Cerebellar cortex (tissue), 1 donor: ENCODE measurements at places on chromosomes 4 and X.

GRCh38 chr4:114028071-114028470 lies 48.6 kb upstream of the ARSJ start:
- DNase-seq: no peak

GRCh38 chrX:151801980-151802379 lies 67.4 kb downstream of the CNGA2 start:
- no peak for DNase-seq

- DNase-seq: no peak
Measured at GRCh38 chrX:115373308-115373707, 83.8 kb downstream of the LUZP4 start.

DNA sequence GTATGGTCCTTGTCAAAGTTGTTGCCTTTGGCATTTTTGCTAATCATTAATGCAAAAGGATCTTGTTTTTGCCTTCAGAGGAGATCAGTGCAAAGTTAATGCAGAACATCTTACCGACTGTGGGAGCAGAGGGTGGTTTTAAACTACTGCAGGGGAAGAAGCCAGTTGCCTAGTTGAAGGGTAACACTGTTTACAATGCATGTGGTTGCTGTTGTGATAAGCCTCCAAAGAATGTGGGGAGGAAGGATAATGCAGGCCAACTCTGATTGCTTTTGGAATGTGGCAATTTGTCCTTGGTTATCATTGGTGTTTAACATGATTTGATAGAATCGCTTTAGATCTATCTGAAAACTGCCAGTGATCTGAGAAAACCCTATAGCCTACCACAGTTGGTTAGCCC lies 204.3 kb upstream of the TLL1 start:
- no peak for DNase-seq

- no peak for DNase-seq
Measured at GRCh38 chr4:41145571-41146078, 68.7 kb downstream of the APBB2 start.

- DNase-seq: no peak
Measured at GRCh38 chrX:57587062-57587461, 4.7 kb upstream of the ZXDB start.

DNA sequence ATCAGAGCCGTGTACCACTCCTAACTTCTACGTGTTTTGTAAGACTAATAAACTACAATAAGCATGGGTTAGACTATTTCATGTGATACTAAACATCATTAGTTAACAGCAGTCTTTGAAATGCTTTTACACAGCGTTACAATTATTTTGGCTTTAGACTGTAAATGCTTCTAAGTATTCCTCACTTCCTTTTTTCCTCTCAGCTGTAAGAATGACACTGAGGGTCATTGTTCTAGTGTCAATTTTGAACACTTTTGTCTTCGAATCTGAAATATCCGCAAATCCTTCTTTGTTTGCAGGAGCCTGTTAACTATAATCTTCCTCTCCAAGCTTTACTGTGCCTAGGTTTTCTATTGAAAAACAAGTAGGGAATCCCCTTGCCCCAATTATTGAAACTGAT lies 1.5 kb downstream of the ABCE1 start:
- no peak for DNase-seq

DNA sequence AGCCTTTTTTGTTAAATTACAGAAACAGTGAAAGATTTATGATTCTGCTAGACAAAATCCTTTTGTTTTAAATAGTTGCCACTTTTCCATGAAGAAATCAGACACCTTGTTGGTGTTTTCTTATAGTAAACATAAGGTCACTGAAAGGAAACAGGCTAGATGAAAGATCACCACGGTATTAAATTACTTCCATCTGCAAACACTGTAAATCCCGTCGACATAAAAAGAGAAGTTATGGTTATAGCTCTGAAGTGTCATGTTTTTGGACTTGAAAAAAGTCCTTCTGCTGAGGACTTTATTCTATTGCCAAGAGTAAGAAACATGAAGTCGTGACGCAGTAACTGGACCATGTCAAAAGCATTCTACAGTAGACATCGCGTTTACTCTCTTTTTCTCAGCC lies 567.6 kb upstream of the SLIT2 start:
- DNase-seq: no peak

GRCh38 chr4:52962721-52963120 lies 100.6 kb downstream of the RASL11B start:
- DNase-seq: no peak

DNA sequence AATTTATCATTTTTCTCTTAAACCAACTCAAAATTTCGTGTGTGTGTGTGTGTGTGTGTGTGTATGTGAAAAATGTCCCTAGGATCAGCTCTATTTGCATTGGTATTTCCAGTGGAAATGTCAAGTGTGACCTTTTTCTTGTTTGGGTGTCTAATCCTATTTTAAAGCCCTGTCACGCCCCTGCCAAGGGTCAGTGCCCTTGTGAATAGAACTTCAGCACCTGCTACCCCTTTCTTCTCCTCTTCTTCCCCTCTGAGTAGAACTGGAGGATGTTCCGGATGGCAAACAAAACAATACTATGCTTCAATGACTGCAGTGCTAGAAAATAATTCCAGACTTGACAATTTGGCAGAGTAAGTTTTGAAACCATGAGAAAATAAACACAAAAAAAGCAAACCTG lies 67.3 kb downstream of the SPRY1 start:
- DNase-seq: no peak

DNA sequence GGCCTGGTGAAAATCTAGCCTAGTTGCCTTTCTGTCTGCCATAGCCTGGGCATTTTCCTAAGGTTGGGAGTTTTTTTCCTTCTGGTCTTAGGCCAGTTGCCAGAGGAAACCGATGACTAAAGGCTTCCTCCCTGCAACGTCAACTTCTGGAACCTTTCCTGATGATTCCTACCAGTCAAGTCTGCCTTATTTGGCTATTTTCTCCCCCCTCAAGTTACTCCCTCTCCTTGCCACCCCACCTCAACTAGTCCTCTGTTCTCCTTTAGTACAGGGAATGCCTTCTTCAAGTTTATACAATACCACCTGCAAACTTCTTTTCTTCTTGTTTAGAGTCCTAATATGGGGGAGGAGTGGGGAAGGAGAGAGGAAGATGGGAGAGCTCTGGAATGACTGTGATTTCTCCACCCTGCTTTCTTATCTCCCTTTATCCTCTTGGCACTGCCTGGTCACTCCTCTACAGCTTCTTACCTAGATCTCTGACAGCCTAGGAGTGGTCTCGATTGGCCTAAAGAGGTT lies 10.6 kb downstream of the MSN start:
- DNase-seq: no peak

DNA sequence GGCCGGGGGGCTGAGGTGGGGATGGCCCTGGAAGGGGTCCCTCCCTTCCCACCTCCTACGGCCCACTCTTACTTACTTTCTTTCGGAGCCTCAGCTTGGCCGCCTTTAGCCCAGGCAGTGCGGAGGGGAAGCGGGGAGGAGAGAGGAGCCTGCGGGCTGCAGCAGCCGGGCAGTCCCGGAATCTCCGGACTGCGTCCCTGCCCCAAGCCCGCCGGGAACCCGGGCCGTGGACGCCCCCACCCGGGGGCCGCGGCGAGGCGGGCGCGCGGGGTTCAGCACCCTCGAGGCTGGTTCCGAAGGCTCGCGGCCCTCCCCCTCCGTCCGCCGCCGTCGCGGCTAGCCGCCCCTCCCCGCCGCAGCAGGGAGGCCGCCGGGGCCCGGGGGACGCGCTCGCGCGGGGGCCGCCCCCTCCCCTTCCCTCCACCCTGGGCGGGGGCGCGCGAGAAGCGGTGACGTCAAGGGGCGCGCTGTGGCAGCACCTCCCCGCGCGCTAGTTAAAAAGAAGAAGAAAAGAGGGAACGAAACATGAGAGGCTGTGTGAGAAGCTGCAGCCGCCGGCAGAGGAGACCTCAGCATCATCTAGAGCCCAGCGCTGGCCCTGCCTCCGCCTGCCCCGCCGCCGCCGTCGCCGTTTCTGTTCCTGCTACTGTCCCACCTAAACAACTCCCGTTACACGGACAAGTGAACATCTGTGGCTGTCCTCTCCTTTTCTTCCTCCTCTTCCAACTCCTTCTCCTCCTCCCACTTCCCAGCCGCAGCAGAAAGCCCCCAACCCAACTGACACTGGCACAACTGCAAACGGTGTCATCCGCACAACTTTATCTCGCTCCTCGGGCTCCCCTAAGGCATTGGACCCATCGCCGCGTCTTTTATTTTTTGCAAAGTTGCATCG lies at the start of gene HHIP:
Gene HHIP, plus strand, starts transcription at position 526 of the 892 bp plus-strand sequence. CDS start 520 bp downstream, outside the sequence.
- peak; percentile 23 for DNase-seq

- DNase-seq: no peak
Measured at GRCh38 chr4:186848437-186848836, 124.8 kb upstream of the FAT1 start.

GRCh38 chrX:136608295-136608933 lies 39.5 kb upstream of the CD40LG start:
- no peak for DNase-seq

DNA sequence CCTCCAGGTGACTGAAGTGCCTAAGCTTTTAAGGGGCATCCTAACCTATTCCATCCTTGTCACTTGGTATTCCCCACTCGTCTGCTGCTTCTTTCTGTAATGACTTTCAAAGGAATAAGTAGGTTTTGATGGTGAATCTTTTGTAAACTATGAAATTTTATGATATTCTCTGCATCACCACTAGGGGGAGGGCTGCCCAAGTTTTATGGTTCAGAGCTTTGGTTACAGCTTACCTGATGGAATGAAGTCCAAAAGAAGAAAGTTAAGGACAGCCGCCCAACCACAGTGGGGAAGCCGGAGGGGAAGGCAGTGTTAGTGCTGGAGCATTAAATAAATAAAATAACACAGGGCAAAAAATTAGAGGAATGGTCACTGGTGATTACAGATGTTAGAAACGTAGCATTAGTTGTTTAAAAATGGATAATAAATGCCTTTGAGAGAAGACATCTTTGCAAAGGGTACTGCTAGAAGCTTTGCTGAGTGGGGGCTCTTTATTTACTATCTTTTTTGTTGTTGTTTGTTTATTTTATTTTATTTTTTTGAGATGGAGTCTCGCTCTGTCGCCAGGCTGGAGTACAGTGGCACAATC lies 204.9 kb downstream of the GBA3 start:
- DNase-seq: peak; percentile 22

- DNase-seq: no peak
Measured at GRCh38 chrX:103640401-103641155, 11.8 kb downstream of the TCEAL1 start.

DNA sequence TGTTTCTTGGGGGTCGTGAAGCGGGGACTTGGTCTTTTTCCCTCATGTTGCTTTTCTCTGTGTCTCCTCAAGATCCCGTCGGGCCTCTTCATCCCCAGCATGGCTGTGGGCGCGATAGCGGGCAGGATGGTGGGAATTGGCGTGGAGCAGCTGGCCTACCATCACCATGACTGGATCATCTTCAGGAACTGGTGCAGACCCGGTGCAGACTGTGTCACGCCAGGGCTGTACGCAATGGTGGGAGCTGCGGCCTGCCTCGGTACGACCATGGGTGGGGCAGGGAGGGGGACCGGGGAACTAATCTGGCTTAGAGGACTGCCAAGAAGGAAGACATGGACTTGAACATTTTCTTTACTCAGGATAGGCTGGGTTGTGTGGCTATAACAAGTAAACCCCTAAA lies 55.6 kb downstream of the CLCN4 start:
- DNase-seq: no peak

GRCh38 chr4:98242538-98242937 lies 18.6 kb upstream of the RAP1GDS1 start:
- DNase-seq: no peak

DNA sequence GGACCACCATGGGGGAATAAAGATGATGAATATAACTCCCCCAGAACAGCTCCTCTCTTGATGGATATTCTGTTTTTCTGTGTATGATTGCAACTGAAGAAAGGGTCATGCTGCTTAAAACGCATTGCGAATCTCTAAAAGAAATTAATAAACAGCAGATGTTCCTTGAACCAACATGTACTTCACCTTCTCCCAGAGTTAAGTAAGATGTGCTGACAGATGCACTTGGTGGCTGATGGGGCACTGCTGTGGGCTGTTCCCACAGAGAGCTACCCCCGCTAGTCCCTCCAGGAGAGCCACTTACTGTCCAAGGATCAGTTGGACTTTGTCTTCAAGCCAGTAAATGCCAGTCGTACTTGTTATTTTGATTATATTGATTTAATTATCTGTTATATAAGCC lies 26.3 kb upstream of the C4orf54 start:
- no peak for DNase-seq

DNA sequence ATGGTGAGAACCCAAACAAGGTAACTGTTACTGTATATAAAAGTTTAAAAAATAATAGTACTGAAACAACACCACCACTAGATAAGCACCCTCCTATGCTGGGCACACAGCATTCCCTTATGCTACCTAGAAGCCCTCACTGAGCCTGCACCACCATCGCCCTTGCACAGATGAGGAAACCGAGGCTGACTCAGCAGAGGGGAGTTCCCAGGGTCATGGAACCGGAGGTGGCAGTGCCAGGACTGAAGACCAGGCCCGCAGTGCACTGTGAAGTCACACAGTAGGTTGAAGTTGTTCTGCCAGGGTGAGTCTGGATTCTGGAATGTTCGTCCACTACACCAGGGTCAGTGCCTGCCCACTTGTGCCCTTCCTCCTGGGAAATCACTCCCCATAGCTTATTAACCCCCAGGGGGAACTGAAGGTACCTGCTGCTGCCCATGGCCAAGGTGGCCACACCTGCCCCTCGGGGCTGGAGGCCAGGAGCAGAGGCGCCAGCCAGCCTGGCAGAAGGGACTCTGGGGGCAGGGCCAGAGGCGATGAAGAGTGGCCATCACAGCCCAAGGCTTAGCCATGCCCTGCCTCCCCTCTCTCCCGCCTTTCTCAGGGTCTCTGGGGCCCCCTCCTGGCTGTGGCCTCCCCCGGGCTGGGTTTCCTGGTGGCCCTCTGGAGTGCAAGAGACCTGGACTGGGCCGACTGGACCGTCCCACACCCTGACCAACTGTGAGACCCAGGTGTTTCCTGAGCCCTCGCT lies 15.1 kb upstream of the ABLIM2 start:
- DNase-seq: no peak

GRCh38 chr4:82594456-82594855 lies 32.7 kb upstream of the TMEM150C start:
- no peak for DNase-seq

DNA sequence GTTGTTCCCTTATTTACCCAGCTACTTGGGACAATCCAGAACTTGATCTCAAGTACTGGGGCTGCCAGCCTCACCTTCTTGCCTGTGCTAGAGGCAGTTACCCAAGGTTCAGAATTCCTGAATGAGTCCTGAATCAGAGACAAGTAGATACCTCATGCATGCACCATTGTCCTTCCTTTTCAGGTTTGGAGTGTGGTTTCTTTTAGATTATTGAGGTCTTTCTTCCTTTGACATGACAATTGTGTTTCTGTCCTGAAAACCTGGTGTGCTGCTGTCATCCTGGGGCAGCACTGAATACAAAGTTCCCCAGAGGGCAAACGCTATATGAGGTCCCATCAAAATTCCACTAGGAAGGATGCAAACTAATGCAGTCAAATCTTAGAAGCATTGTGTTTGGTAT lies 3.5 kb downstream of the CXCL2 start:
- DNase-seq: no peak

DNA sequence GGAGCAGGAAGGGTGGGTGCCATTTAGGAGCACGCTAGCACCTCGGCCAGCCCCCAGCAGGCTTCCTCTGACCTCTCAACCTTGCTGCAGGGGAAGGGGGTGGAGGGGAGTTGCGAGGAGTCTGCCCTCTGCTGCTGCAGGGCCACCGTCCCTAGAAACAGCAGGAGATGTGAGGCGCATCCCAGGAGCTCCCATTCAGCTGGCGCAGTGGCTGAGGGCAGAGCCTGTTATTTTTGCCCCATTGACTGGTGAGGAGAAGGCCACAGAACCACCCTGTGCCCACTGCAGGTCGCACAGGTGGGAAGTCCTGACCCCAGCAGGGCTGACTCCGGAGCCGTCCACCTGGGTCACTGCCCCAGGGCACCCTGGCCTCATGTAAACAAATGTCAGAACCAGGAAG lies 8.0 kb downstream of the PDE6B start:
- DNase-seq: no peak
